ENCODE measurements at places on chromosomes 5 and 9.

- DNase-seq = no peak
These were observed 225.1 kb downstream of the PIK3R1 start for GRCh38 chr5:68440651-68441050.

DNA sequence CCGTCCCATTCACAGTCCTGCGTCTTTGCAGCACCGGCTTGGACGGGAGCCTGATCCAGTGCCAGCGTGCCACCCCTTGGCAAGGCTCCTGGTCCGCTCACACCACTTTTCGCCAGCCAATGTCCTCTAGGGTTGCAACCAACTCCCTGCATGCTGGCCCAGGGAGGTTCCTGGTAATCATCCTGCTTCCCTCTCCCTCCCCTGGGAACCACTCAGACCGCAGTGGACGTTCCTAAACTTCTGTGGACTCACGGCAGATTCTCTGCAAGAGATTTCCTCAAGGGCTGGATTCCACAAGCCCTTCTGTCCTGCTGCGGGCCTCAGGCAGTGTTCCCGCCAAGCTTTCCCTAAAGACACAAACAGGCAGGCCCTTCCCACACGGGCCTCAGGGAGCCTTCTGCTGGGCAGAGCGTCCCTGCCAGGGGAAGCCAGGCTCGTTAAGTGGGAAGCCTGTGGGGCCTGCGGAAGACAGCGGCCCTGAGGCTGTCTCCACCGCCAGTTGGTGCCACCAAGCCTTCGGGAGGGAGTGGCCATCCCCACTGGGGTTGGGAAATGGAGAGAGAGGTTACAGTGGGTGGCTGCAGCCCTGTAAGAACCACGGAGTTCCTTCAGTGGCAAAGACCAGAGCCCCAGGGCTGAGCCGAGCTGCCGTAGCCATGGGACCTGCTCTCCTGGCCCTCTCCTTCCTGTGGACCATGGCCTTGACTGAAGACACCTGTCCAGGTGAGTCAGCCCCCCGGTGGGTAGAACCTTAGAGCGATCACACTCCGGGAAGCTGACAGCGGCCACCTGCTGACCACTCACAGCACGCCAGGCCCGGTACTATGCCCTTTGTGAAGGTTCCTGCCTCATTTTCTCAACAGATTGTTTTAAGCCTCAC is 16.4 kb upstream of the FCN2 start:
- DNase-seq = no peak

GRCh38 chr5:63070001-63070400 is 491.4 kb downstream of the LRRC70 start:
- DNase-seq = no peak

DNA sequence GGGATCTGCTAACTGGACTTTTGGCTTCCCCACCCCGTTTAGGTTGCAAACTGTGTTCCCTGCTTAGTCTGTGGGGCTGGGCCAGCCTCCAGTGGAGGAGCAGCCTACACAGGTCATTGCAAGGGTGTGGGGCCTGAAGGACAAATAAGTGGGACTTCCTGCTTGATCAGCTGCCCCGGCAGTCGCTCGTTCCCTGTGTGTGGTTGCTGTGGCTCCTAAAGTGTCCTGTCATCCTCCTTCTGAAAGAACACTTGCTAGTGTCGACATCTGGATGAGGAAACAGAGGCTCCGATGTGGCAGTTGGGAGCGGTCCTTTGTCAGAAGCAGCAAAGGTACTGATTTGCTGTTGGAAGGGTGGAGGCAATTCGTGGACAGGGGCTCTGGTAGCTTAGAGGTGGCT is 88.9 kb upstream of the TBCA start:
- no peak for DNase-seq

GRCh38 chr9:135062254-135062653 is 25.2 kb upstream of the OLFM1 start:
- no peak for DNase-seq

- no peak for DNase-seq
These were observed 110.7 kb downstream of the CCDC192 start for GRCh38 chr5:127813633-127814587.

DNA sequence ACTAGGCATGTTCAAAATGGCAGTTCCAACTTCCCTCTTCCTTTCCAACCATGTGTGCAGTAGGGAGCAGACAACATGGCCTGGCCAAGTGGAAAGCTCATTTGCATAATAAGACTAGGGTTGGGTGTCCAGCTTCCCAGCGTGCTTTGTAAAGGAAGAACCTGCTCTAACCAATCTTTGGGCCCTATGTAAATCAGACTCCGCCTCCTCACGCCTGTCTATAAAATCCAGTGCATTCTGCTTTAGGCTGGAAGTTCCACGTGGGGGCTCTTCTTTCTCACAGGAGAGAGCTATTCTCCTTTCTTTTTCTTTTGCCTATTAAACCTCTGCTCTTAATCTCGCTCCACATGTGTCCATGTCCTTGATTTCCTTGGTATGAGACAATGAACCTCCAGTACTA is 83.4 kb downstream of the GCNT1 start:
- no peak for DNase-seq

- DNase-seq = no peak
These were observed 158.9 kb downstream of the AUH start for GRCh38 chr9:91202736-91203283.

GRCh38 chr5:115571441-115571878 is 26.9 kb upstream of the FEM1C start:
- DNase-seq = no peak

DNA sequence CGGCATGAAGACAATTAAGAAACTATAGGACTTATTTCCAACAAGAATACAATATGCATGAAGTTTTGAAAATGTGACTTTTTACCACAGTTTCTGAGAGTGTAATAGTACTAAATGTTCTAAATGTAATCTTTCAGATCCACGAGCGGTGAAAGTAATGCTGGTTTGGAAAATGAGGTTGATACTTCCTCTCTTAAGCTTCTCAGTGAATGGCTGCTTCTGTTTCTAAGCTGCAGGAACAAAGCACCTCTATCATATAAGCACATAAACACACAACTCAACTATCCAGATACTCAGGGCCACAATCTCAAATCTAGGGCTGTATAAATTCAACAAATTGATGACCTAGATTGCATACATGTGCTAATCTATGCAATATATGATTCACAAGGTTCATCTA is 78.3 kb downstream of the LIFR start:
- DNase-seq = no peak

GRCh38 chr5:168974082-168974481 is 326.9 kb downstream of the SLIT3 start:
- no peak for DNase-seq

GRCh38 chr9:92669527-92669889 is 423 bp downstream of the IPPK start:
- DNase-seq = no peak

DNA sequence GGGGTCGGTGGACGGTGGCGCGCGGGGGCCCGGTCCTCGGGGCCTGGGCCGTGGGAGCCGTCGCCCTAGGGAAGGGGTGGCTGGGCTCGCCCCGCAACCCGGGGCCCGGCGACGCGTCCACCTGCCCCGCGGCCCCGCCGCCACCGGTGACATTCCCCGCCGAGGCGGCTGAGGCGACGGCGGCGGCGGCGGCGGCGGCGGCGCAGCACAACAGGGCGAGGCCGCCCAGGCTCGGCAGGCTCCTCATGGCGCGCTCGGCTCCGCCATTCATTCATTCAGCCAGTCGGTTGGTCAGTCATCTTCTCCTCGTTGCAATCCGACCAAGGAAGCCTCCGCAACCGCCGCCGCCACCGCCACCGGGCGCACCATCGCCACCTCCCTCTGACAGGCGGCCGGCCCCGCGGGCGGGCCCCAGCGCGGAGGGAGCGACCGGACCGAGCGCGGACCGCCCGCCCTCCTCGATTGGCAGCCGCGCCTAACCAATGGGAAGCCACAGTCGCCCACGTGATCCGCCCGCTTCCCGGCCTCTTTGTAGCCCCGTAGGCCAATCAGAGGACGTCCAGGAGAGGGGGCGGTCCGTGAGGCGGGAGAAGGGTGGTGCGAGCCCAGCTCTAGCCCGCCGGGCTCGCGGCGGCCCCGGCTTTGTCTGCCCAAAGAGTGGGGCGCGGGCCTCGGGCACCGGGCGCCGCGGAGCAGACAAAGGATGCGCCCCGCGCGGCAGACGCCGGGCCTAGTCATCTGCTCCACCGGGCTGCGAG is at the start of gene MEGF9:
MEGF9 (minus strand) TSS at position 383 of the 758 bp plus-strand sequence; CDS start at position 271, 112 bp downstream.
- peak; percentile 91 for DNase-seq

DNA sequence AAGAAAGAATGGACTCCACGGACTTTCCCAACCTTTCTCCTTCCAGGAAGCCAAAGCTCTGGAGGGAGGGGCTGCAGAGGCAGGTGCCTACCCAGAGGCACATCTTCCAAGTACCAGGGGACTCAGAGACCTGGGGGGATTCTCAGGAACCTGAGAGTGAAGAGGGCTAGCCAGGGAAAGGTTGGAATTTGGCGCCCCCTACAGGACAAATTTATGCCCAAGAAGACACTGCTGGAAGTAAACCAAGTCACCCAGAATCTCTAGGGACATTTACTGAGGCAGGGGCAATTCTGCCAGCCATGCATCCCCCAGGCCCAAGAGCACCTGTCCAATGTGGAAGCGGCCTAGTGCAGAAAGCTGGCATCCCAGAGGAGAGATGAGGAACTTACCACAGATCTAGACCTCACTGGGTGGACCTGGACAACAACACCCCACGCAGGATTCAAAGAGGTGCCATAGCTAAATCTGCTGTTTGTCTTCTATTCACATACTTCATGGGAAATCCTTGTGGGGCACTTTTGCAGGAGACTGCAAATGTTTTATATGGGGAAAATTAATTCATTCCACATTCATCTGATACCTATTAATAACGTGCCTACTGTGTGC is 25.9 kb upstream of the IDNK start:
- no peak for DNase-seq

- no peak for DNase-seq
These were observed 988 bp downstream of the OXCT1 start for GRCh38 chr5:41869151-41869723.

DNA sequence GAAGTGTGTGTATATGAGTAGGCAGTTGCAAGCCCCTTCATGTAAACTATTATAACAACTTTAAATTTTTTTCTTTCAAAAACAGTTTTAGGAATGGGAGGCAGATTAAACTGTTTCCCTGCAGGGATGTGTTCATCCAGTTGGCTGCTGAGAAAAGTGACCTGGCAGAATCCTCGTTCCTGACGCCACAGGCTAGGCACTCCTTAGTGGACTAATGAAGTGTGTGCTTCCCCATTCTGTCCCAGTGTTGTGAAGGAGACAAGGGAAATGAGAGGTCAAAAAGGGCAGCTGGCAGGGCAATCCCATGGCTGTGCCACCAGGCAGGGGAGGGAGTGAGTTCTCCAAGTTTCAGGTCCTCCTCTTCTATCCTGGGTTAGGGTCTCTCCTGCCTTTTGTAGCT is 59.8 kb downstream of the FOXD1 start:
- DNase-seq = no peak

DNA sequence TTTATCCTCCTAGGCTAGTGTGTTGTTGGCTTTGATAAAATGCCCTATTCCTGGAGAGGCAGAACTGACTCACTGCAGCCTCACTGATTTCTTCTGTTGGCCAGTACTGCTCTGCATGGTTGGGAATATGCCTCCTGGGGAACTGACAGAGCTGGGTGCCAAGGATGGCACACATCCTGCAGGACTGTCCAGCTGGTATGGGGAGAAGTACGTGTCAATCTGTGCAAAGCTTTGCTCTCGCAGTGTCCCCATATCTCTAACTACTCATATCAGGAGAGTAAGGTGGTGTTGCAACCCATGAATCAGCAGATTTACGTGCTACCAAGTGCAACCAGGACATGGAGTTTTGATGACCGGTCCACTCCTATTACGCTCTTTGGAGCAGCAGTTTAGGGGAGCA is 74.7 kb downstream of the TEK start:
- DNase-seq = no peak

DNA sequence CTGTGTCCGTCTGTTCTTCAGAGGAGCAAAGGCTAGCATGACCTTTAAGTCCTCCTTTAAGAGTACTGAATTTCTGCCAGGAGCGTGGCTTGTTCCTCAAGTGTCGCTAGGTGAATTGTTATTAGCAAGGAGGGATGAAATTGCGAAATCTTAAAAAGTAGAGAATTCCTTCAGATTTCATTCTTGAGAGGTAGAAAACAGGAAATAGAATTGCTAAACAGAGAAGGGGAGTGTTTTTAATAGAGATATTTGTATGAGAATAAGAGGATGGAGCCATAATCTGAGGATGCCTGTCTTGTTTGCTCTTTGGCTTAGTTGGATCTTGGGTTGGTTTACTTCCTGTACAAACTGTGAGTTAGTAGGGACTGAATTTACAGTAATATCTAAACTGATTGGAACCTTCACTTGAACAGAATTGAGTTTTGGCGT is 39.2 kb downstream of the EXOSC2 start:
- no peak for DNase-seq

DNA sequence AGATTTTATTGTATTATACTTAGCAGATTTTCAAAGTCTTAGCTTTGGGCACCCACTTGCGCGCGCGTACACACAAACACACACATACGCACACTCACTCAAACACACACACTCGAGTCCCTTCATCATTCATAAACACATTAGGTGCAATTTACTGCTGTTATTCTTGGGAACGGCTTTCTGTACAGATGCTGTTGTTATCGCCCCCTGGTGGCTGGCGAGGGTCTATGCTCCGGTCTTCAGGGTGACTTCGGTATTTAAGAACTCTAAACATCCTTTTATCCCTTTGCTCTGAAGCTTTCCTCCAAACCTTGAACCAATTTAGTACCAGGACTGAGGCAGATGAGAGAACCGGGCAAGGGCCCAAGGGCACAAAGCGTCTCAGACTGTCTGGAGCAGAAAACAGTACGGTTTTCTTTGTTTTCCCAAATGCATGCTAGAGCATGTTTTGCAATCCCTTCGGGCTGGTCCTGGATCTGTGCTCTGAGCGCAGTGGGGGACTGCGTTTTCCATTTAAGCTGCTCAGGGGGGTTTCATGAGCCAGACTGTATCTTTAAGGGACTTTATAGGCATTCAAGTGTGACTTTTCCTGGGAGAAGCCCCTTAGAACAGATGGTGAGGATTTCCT is 1.7 kb upstream of the SLIT3 start:
- no peak for DNase-seq

DNA sequence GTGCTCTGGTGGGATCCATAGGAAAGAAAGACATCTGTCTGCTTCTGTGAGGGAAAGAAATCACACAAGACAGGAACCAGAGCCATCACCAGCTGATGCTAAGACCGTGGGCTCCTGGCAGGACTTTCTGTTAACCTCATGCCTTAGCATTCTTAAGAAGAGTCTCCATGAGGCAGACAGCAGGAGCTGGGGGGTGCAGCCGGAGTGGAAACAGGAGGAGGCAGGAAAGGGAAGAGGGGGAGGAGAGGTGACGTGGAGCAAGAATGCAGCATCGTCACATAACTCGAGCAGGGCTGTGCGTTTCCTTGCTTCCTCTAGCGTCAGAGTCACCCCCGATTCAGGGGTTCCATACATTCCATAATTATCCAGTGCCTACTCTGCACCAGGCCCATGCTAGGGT is 53.6 kb downstream of the ERGIC1 start:
- DNase-seq = no peak

- no peak for DNase-seq
These were observed 54.4 kb downstream of the ENTREP1 start for GRCh38 chr9:69379270-69379982.
